ENCODE measurements at places on chromosomes 12 and 14.
A peak's percentile ranks its signal among the peaks of the same experiment; 100 is the strongest.

- peak; percentile 26 for DNase-seq
Measured at GRCh38 chr14:93160353-93160801, 24.3 kb downstream of the MOAP1 start.

DNA sequence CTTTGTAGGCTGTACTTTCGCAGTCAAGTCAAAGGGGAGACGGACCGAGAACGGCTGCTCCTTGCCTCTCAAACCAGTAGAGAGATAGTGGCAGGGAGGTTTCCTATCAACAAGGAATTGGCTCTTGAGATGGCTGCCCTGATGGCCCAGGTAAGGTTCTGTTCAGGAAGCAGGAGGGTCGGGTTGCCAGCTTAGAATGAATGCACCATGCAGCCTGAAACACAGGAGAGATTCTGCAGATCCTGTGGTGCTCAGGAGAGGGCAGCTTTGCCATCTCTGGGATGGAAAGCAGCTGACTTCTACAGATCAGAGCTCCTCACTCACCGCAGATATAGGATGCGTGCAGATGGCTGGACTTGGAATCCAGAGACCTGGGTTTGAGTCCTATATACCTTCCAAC, 18.0 kb downstream of the PIGH start:
- no peak for DNase-seq

DNA sequence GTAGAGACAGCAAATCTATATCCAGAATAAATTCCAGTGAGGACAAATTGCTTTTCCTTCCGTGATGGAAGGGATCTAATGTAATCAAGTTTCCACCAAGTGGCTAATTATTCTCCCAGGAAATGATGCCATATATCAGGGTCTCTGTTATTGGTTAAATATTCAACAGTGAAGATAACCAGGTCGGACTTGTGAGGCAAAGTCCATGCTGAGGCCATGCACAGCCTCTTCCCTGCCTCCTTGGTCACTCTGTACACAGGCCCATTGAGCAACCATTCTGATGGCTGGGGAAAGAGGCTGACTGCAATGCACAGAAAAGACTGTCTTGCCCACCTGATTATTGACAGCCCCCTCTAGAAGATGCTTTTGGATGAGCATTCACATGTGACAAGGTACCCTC, 90.1 kb downstream of the TNFAIP2 start:
- DNase-seq, result no peak

GRCh38 chr12:40105265-40105514, 691 bp downstream of the SLC2A13 start:
- DNase-seq, result no peak

DNA sequence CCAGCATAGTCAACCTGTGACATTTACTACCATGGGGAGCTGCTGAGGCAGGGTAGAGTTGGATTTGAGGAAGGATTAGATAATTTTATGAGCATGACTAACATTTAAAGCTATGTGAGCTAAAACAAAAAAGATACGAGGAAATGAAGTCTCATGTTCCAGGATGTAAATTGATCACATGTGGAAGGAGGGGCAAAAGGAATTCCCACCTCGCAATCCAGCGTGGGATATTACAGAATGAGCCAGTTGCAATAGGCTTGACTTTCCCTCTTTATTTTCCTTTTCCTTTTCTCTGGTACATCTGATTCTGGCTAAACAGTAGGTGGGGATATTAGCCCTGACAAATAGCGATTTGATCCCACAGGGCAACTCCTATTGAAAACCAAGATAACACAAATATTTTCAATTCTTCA, 214.9 kb upstream of the HMGA2 start:
- DNase-seq, result no peak

GRCh38 chr14:105430042-105430441, 10.4 kb downstream of the MTA1 start:
- DNase-seq, result no peak

DNA sequence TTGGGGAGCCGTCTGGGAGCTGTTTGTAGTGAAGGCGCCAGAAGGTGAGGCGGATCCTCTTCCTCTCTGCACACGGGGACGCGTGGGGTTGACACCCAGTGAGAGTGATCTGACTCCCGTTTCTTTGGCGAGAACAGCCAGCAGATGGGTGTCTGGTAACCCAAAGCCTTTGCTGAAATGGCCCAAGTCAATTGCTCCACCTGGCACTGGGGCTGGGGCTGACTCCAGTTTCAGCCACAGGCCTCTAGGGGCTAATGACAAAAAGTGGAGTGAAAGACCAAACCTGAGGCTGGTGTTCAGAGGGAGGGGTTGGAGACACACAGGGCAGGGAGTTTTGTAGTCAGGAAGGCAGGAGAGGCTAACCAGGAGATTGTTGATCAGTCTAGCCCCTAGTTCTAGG, 87.0 kb downstream of the FRMD6 start:
- no peak for DNase-seq

DNA sequence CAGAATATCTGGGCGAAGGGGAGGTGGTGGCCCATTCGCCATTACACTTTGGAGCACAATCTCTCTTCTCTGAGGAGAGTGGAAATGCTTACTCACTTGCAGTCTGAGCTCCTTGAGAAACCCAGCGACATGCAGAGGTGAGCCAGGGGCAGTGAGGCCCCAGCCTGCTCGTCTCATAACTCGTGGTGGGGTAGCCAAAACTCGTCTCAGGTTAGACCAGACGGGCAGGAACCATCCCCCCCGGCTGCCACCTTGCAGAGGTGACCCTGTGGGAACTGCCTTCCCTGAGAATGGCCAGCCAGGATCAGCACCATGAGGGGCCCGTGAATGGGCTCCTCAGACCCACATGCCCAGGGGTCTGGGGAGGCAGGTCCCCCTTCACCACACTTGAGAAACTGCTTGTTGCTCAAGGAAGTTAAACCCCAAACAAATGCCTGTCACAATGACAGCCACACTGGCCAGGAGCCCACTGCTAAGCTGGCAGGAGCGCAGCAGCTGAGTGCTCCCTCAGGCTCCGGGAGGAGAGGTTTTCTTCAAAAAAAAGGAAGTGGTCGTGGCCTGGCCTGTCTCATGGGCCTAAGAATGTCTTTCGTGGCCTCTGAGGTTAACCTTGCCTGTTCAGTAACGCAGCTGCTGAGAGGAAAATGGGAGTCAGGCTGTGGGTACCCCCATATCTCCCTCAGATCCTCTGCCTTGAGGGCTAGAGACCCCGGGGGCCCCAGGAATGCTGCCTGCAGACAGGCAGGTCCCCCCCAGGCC, 9.2 kb upstream of the ALDH2 start:
- no peak for DNase-seq

DNA sequence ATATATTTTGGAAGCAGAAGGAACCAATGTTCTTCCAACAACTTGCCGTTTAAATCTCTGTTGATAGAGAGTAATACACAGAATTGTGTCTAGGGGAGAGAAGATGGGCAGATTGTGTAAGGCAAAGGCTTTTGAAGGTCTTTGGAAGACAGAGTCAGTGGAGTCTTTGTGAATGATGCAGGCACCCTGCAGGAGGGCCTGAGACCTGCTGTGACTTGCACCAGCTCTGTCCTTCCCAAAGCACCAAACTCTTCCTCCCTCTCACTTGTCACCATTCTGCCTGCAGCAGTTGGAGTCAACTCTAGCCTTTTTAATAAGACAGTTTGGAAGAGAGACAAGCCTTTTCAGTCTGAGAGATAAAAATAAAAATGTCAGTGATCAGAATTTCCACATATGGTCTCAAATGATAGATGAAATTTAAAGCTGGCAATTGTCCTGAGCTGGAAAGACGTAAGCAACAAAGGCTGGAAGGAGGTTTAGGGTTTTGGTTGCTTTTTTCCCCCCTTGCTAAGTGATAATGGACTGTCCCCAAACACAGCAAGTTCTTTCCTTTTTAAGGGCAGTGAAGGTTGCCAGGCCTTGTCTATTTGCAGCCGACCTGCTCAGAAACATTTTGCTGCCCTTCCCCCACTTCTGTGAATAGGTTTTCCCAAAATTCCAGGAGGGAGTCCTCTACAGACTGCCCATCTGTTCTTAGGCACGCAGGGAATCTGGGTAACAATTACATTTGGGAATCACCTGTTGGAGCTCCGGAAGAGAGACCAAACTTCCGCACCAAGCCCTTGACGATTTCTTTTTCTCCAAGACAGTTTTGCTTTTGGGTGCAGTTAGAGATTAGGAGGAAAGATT, 103.0 kb upstream of the NTF3 start:
- DNase-seq, result no peak

GRCh38 chr12:118188690-118189371, 52.9 kb downstream of the PEBP1 start:
- no peak for DNase-seq

GRCh38 chr12:15181017-15181683, 40.1 kb downstream of the RERG start:
- DNase-seq, result no peak

GRCh38 chr14:63039866-63040265, 5.4 kb downstream of the KCNH5 start:
- DNase-seq, result no peak

DNA sequence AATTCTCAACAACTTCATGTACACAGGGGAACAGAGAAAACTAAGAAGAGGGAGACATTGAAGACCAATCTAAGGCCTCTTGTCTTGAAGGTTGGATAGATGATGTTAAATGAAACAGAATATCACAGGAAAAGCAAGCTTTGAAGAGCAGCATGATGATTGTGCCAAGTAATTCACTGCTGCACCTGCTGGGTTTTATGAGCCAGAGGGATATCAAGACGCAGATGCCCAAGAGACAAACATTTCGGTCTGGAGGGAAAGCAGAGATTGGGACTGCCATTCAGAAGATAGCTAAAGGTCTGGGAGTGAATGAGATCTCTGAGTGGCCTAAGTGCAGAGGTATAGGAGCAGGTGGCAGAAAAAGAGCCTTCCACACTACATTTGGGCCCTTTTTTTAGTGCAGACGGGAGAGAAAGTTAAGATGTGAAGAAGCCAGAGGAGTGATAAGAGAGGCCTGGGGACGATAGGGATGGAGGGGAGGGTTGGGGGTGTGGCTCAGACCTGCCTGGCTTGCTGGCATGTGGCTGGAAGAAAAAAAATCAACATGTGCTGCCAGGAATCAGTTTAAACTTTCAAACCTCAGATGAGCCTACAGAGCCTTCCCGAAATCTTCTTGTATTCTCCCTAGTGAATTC, 200.6 kb downstream of the AEBP2 start:
- DNase-seq, result no peak

- DNase-seq, result no peak
Measured at GRCh38 chr12:5582018-5582417, 150.1 kb downstream of the NTF3 start.

DNA sequence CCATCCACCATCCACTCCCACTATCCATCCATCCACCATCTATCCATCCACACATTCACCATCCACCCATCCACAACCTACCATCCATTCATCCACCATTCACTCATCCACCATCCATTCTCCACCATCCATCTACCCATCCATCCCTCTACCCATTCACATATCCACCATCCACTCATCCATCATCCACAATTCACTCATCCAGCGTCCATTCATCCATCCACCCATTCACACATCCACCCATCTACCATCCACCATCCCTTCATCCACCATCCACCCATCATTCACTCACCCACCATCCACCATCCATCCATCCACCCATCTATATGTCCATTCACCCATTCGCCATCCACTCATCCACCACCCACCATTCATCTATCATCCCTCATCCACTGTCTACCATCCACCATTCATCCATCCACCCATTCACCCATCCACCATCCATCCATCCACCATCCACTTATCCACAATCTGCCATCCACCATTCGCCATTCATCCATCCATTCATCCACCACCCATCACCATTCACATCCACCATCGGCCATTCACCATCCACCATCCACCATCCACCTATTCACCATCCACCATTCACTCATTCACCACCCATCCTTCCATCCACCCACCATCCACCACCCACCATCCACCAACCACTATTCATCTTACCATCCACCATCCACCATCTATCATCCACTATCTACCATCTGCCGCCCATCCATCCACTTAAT, 2.0 kb upstream of the AMN start:
- DNase-seq, result no peak

DNA sequence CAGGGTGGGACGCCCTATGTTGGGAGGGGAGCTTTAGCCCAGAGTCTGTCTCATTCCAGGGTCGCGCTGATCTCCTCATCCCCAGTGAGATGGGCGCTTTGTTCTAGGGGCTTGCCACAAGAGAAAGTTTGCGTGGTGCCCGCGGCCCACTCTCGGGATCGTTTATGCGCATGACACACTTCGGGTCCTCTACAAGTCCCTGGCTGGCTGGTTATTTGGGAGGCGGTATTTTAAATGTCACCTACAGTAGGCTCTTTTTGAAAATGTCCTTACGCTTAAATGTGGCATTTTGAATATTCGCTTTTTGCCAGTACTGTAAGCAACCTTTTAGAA, 541 bp downstream of the GOLT1B start:
- DNase-seq, result no peak

- DNase-seq, result no peak
Measured at GRCh38 chr14:101472518-101472849, 88.8 kb upstream of the DIO3 start.

GRCh38 chr14:72430457-72430856, 463.4 kb downstream of the DPF3 start:
- no peak for DNase-seq

GRCh38 chr12:51013441-51013840, 12.7 kb downstream of the SLC11A2 start:
- DNase-seq, result no peak

DNA sequence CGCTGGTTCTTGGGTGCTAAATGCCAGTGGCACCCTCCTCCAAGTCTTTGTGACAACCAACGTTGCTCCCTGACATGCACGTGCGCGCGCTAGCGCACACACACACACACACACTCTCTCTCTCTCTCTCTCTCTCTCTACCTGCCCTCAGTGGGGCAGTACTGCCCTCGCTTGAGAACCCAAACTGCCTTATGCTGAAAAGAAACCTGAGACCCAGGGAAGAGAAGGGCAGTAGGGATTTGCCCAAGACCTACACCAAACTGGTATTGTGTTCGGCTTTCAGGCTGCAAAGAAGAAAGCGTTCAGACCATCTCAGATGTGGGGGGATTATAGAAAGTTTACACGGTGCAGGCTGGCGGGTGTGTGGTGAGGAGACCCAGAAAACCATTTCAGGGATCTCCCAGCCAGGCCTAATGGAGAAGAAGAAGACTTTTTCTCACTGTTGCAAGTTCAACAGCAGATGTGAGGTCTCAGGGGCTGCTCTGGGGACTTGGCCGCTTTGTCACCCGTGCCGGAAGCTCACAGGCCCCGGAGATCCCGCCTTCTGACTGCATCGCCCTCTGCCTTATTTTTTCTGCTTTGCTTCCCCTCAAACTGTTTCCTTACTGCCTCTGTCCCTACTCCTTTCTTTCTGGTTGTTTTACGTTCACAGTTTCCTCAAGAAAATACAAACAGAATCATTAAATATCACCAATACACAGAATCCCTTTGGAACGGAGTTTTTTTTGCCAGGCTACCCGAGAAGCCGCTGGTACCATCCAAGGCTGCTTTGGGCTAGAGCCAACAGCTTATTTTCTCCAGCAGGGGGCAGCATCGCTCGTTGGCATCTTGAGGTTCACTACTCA, 82.4 kb downstream of the PPM1A start:
- peak; percentile 85 for DNase-seq

- DNase-seq, result no peak
Measured at GRCh38 chr12:79119796-79120195, 255.2 kb downstream of the SYT1 start.
